ENCODE measurements at places on chromosomes 1 and 21.

DNA sequence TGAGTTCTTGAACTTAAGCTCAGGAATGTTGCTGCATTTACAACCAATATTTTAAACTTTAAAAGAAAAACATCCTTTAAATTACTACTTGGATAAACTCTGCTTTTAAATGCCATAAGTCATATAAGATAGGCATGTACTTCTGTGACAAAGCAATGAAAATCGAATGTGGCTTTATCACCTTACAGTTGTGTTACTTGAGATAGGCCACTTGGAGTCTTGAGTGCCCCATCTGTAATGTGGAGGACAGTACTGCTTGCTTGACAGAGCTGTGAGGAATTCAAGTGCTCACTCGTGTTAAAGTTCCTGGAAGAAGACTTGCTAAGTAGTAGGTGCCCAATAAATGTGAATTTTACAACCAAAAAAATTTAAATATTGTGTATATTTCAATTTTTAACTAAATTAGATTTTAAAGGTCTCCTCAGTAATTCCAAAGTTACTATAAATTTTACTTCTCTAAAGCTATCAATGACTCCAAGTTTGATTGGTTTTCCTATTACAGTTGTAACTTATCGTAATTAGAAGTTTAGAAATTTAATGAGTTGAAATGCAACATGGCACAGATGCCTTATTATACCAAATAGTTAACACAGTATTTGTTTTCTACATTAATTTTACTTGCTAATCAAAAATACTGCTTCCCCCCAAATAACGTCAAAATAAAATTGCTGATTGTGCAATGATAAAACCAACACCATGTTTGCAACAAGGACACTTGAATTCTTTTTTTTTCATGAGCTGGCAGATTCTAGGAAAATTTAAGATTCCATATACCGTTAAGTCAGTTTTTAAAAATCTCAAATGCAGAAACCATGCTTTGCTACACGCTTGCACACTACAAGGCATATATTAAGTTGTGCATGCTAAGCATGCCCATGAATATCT, 21.8 kb downstream of the PSMB2 start:
- no peak overlapping the region for H3K27ac ChIP-seq
- no peaks in the 10 kb centered on the region for H3K27me3 ChIP-seq
- no peaks in the 10 kb centered on the region for H3K4me1 ChIP-seq
- H3K36me3 ChIP-seq = peaks cover 8% of the 10 kb centered on the region
- DNase-seq = no peak
- no peak overlapping the region for H3K4me3 ChIP-seq

- H3K36me3 ChIP-seq = no peaks in the 10 kb centered on the region
- no peak overlapping the region for H3K4me3 ChIP-seq
- no peak for DNase-seq
- no peak overlapping the region for H3K27ac ChIP-seq
Observed at GRCh38 chr1:91402023-91402422, 2.6 kb downstream of the HFM1 start.

DNA sequence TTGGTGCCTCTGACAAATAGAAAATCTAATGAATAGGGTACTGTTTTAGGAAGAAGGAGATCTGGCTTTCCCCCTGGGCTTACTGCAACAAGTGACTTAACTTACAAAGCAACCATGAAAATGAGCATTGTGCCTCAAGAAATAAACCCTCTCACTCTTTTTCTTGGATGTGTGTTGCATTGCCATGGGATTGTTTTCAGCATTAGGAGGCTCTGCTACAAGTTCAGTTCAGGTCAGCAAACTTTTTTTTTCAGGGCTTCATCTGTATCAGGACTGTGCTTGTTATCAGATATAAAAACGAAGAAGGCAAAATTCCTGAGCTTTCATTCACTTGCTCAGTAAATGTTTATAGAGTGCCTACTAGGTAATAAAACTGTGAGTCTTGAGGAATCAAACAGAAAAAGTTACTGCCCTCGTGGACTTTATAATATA, 37.8 kb upstream of the DOCK7 start:
- DNase-seq = no peak
- no peaks in the 10 kb centered on the region for H3K27me3 ChIP-seq
- H3K4me3 ChIP-seq = no peak overlapping the region
- no peak overlapping the region for H3K27ac ChIP-seq

DNA sequence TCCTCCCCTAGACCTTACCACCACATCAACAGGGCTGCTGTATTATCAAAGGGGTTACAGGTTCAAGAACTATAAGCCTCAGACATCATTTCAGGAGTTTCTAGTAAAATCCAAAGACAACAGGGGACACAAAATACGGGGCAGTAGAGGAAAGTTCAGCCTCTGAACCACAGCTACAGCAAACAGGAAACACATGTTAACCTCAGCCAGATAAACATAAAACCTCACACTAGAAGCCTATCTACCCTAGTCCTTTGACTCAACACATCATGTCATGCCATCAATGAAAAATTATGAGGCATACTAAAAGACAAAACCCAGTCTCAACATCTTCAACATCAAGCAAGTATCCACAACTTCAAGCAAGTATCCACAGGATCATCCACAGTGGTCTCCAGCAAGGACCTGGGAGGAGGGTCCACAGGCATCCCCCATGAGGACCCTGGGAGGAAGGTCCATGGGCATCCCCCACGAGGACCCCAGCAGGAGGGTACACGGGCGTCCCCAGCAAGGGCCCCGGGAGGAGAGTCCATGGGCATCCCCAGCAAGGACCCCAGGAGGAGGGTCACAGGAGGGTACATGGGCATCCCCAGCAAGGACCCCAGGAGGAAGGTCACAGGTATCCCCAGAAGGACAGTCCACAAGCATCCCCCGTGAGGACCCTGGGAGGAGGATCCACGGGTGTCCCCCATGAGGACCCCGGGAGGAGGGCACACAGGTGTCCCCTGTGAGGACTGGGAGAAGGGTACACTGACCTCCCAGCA, 440.0 kb downstream of the MATN1 start:
- H3K36me3 ChIP-seq = no peaks in the 10 kb centered on the region
- H3K27ac ChIP-seq = no peak overlapping the region
- no peak overlapping the region for H3K4me3 ChIP-seq
- H3K27me3 ChIP-seq = no peaks in the 10 kb centered on the region
- no peak for DNase-seq

DNA sequence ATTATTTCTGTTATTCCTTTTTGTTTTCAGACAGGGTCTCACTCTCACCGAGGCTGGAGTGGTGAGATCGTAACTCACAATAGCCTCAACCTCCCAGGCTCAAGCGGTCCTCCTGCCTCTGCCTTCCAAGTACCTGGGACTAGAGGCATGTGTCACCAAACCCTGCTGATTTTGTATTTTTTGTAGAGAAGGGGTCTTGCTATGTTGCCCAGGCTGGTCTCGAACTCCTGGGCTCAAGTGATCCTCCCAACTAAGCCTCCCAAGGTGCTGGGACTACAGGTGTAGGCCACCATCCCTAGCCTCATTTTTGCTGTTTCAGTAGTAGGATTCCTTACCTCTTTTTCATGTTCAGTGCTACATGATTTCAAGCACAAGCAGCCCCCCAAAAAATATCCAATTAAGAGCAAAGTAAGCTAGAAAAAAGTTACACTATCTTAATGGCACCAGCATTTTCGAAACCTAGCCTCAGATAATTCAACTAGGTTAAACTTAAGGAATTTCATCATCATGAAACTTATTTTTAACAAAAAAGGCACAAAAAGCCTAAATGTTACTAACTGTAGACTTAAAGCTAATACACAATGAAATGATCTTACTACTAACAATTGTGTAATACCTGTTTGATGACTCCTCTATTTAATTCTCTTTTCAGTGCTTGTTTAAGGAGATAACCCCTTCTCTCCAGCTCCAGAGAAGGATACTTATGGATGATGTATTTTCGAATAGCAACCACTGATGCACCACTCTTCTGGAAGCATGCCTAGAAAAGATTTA, 16.6 kb downstream of the HP1BP3 start:
- DNase-seq = no peak
- no peaks in the 10 kb centered on the region for H3K4me1 ChIP-seq
- H3K27me3 ChIP-seq = no peaks in the 10 kb centered on the region
- H3K27ac ChIP-seq = no peak overlapping the region
- H3K4me3 ChIP-seq = no peak overlapping the region
- H3K36me3 ChIP-seq = peaks cover 7% of the 10 kb centered on the region

DNA sequence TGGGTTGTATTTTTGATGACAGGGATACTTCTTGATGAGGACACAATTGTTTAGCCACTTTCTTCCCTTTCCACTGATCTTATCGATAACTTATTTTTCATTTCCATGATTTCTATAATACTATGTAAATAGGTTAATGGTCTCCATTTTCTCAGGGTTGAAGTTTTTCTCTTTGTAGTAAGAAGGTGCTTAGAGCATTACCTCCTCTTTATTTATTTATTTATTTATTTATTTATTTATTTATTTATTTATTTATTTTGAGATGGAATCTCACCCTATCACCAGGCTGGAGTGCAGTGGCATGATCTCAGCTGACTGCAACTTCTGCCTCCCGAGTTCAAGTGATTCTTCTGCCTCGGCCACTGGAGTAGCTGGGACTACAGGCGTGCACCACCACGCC, 70.4 kb downstream of the UBE4B start:
- H3K36me3 ChIP-seq = no peaks in the 10 kb centered on the region
- H3K27ac ChIP-seq = no peak overlapping the region
- H3K27me3 ChIP-seq = no peaks in the 10 kb centered on the region
- peaks cover 9% of the 10 kb centered on the region for H3K4me1 ChIP-seq
- no peak for DNase-seq

DNA sequence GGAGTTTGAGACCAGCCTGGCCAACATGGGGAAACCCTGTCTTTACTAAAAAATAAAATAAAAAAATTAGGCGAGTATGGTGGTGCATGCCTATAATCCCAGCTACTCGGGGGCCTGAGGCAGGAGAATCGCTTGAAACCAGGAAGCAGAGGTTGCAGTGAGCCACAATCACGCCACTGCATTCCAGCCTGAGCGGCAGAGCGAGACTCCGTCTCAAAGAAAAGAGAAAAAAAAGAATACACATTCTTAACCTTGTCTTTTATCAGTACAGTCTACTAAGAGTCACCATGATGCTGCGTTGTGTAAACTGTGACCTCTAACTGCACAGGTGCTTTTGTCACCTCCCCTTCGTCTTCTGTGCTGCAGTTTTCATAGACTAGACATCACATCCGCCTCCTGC, 37.2 kb downstream of the PCNT start:
- H3K4me1 ChIP-seq = no peaks in the 10 kb centered on the region
- H3K36me3 ChIP-seq = no peaks in the 10 kb centered on the region
- H3K27me3 ChIP-seq = no peaks in the 10 kb centered on the region
- no peak for DNase-seq
- no peak overlapping the region for H3K4me3 ChIP-seq

DNA sequence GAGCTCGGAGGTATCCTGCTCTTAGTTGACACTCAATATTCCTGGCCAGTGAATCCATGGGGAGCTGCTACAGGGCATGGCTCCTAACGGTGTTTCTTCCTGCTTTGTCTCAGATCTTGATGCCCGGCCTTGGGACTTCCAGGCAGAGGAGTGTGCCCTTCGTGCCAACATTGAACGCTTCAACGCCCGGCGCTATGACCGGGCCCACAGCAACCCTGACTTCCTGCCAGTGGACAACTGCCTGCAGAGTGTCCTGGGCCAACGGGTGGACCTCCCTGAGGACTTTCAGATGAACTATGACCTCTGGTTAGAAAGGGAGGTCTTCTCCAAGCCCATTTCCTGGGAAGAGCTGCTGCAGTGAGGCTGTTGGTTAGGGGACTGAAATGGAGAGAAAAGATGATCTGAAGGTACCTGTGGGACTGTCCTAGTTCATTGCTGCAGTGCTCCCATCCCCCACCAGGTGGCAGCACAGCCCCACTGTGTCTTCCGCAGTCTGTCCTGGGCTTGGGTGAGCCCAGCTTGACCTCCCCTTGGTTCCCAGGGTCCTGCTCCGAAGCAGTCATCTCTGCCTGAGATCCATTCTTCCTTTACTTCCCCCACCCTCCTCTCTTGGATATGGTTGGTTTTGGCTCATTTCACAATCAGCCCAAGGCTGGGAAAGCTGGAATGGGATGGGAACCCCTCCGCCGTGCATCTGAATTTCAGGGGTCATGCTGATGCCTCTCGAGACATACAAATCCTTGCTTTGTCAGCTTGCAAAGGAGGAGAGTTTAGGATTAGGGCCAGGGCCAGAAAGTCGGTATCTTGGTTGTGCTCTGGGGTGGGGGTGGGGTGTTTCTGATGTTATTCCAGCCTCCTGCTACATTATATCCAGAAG, 16.7 kb downstream of the ALX3 start:
- H3K4me1 ChIP-seq = no peaks in the 10 kb centered on the region
- no peak overlapping the region for H3K4me3 ChIP-seq
- H3K36me3 ChIP-seq = peaks cover 7% of the 10 kb centered on the region
- no peak overlapping the region for H3K27ac ChIP-seq

GRCh38 chr1:61274939-61275338, 192.6 kb downstream of the NFIA start:
- peaks cover 9% of the 10 kb centered on the region for H3K4me1 ChIP-seq
- peak overlapping the region; percentile 26 for H3K4me3 ChIP-seq
- DNase-seq = no peak
- no peaks in the 10 kb centered on the region for H3K27me3 ChIP-seq

- H3K27me3 ChIP-seq = no peaks in the 10 kb centered on the region
- no peaks in the 10 kb centered on the region for H3K4me1 ChIP-seq
- no peak within 1 kb of the TSS for H3K4me3 ChIP-seq
- H3K36me3 ChIP-seq = no peaks in the 10 kb centered on the region
- DNase-seq = no peak
- no peak within 1 kb of the TSS for H3K27ac ChIP-seq
Observed at GRCh38 chr1:84892705-84893618, at the start of gene LPAR3. LPAR3 (minus strand) TSS chr1:84893206; CDS start chr1:84866120, 27,086 bp downstream.

- DNase-seq = peak; percentile 33
- no peaks in the 10 kb centered on the region for H3K27me3 ChIP-seq
- H3K36me3 ChIP-seq = no peaks in the 10 kb centered on the region
- H3K4me3 ChIP-seq = no peak overlapping the region
- H3K27ac ChIP-seq = no peak overlapping the region
Observed at GRCh38 chr1:8351693-8352470, 34.0 kb downstream of the SLC45A1 start.

- H3K27ac ChIP-seq = no peak overlapping the region
- no peak for DNase-seq
- H3K4me3 ChIP-seq = no peak overlapping the region
- no peaks in the 10 kb centered on the region for H3K36me3 ChIP-seq
- H3K27me3 ChIP-seq = no peaks in the 10 kb centered on the region
- no peaks in the 10 kb centered on the region for H3K4me1 ChIP-seq
Observed at GRCh38 chr1:197041486-197042353, 25.3 kb downstream of the F13B start.

DNA sequence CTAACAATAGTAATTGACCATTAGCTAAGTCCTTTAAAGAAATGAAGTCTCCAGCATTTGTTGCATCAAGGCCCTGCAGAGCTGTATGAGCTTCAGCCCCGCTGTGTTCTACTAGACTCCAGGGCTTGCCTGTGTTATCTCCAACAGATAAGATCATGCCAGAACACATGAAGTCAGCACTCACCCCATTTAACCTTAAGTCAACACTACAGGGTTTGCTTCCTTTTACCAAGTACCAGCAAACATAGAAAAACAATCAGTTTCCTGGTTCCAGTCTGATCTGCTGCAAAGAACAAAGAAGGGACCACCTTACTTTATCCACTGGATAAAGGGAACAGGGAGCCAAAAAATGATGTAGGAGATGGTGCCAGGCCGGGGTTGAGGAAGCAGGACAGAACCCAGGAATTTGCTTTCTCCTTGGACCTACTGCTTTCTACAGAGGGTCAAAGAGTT, 41.3 kb upstream of the ENAH start:
- no peak for DNase-seq
- H3K27me3 ChIP-seq = no peaks in the 10 kb centered on the region
- H3K27ac ChIP-seq = peak overlapping the region; percentile 97
- H3K36me3 ChIP-seq = no peaks in the 10 kb centered on the region
- peaks cover 10% of the 10 kb centered on the region for H3K4me1 ChIP-seq
- H3K4me3 ChIP-seq = no peak overlapping the region
